ENCODE measurements at places on chromosomes 3 and 15.

- DNase-seq, result no peak
Measured at GRCh38 chr15:49706805-49707204, 86.0 kb downstream of the DTWD1 start.

GRCh38 chr3:134829721-134830120 lies 34.7 kb downstream of the EPHB1 start:
- no peak for DNase-seq

DNA sequence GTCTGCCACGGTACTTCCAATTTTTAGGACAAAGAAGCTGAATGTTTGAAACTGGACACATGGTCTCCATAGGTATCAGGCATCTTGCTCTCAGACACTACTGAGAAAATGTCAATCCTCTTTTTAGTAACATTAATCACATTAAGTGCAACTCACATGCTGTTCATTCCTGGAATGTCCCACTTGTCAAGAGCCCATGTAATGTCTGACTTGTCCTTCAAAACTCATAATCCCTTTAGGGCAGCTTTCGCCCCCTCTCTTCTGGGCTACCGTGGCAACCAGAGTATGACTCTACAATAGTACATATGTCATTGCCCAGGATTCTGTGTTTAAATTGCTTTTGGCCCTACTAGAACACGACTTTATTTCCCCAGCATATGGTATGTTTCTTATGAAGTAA lies 12.3 kb downstream of the NUDT16 start:
- DNase-seq, result no peak

- no peak for DNase-seq
Measured at GRCh38 chr15:84914351-84914750, 29.9 kb downstream of the SLC28A1 start.

DNA sequence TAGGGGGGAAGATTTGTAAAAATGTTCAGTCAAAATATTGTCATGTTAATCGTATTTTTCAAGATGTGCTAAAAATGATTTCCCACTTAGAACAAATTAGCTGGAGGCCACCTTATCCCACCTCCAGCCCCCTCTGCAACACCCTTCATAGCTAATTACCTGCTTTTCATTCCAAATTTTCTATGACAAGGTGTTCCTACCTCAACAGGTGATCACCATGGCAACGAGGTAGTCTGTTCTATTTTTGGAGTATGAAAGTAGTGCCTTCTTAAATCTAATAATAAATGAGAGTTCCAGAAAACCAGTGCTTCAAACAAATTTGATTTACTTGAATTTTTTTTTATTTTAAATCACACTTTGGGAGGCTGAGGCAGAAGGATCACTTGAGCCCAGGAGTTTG lies 149.8 kb downstream of the FNDC3B start:
- DNase-seq, result no peak

- no peak for DNase-seq
Measured at GRCh38 chr3:80366808-80367548, 599.2 kb upstream of the ROBO1 start.

- no peak for DNase-seq
Measured at GRCh38 chr3:112338727-112339056, 5.7 kb downstream of the CD200 start.

DNA sequence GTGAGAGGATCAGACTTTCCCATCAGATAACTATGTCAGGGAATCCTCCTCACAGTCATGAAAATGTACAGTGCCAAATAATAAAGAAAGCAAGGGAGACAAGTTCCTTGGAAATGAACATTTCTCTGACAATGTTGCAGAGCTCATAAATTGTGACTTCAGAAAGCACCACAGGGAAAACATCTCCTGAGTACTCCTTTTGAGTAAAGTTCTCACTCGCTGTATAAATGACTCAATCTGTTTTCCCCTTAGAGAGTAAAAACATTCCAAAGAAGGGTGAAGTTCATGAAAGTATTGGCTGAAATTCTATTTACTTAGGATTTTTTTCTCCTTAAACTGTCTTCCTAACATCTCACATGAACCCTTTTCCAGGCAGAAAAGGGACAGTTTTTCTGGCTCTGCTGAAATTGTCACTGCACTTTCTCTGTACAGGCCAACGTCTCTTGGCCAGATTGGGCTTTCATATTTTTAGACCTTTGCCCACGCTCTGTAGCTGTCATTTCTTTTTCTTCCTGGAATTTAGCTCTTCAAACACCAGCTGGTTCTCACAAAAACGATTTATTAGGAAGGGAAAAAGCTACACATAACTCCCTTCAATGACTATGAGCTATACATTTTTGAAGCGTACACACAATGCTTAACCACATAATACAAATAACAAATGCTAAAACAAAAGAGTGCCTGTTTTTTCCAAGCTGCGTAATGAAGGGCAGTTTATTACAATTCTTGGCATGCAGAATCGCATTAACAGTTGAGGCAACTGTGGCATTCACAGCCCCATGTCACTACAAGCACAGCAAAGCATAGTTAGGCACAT lies 216.1 kb downstream of the ATP8B4 start:
- DNase-seq, result no peak

GRCh38 chr3:182618085-182618732 lies 175.1 kb upstream of the ATP11B start:
- DNase-seq, result no peak

DNA sequence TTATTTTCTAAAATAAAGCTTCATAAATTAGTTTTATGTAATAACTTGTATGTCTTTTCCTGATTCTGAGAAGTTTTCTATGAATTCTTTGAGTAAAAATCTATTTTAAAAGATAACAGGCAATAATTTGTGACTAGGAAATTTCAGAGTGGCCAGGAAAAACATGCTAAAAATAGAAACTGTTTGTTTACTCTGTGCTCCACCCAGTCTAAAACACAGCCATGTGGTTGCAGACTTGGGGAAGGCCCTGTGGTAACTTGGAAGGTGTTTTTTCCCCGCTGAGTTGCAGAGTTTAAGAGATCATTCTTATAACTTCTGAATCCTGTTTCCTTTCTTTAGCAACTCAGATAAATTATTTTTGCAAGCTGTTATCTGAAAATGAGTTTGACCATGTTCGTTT lies 21.9 kb downstream of the PLCL2 start:
- DNase-seq, result no peak

DNA sequence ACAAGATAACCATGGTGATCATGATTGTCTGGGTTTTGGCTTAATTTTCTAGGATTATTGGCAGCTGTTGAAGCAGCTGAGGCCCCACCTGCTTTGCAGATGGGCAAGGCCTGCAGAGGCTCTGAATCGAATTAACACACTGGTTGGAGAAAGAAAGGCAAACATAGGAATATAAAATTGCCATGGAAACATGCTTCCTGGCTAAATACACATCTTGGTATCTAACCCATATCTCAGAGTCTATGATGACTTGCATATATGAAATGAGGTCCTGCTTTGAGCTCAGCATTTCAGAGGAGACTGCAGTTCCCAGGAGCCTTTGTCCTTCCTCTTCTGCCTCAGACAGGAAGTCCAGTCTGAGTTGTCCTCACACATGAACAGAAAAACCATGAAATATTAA lies 24.3 kb upstream of the SV2B start:
- DNase-seq, result no peak

DNA sequence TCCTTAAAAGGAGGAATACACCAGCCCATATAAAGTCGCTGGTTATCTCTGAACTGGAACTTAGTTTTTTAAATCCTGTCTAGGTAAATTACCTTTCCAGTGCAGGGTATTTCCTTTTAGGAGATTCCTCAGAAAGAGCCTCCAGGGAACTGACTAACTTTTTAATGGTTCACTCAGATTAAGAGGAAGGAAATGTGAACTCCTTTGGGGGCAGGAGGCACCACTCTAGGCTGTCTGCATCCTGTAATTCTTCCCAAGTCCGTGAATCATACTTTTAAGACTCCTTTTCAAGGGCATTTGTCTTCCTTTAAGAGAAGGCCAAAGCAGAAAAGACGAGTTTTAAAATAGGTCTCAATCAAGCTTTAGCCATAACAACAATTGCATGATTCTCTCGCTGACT lies 871.2 kb upstream of the NR2F2 start:
- no peak for DNase-seq

DNA sequence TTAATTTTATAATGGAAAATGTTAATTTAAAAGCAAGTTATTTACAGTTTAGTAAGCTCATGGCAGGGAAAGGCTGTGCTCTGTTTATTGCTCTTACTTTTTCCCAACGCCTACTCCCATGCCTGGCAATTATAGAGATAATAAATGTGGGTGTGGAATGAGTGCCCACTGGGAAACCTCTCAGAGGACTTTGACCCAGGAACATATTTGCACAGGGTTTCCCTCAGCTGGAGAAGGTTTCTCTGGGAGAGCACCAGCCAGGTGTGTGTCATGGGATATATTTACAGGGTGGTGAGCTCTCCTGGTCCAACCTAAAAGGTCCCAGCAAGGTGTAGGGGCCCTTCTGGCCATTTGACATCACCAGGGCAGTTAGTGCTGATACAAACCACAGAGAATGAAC lies 27.9 kb downstream of the ZNF710 start:
- DNase-seq, result no peak

DNA sequence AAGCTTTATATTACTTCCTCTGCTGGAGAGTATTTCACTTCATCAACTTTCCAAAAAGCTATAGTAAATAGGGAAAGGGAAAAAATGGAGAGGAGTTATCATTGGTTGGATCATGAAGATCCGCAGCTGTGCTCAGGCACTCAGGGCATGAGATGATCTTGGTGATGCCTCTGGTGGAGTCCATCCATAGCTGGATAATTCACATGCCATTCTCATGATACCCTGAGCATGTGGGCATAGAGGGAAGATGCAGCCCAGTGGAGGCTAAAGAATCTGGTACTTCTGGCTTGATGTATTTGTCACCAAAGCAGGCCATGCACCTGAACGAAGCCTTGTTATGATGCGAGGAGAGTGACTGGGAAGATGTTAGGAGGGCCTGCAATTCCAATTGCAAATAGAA lies 150.2 kb downstream of the CHST2 start:
- no peak for DNase-seq

DNA sequence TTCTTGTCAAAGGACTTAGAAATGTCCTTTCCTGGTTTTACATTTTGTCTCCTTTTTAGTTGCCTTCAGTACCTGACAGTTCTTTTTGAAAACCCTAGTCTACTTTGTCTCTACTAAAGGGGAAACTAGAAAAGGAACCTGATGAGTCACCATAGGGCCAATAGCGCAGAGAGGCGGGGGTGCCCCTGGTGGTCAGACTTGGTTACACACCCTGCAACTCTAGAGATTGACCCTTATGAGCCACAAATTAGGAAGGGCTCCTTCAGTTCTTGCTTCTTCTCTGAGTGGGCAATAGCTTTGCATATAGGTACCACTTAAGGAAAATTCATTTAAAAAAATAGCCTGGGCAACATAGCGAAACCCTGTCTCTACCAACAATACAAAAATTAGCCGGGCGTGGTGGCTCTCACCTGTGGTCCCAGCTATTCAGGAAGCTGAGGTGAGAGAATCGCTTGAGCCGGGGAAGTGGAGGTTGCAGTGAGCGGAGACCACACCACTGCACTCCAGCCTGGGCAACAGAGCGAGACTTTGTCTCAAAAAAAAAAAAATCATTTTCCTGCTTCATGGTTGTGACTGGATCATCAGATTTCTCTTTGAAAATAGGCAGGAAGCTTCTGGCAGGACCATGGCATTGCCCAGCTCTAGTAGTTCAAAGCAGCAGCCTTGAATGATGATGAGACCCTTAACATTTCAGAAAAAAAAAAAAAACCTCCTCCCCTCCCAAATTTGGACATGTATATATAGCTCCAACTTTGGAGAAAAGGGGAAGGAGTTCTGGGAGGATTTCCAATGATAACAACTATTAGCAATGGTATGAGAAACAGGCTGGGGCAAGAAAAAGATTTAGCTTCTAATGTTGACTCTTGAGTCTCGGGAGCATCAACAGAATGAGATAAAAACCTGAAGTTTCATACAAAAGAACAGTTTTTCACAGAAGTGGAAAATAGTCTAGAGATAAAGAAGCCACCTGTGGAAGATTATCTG lies 45.2 kb upstream of the RASA2 start:
- DNase-seq, result peak; percentile 50

DNA sequence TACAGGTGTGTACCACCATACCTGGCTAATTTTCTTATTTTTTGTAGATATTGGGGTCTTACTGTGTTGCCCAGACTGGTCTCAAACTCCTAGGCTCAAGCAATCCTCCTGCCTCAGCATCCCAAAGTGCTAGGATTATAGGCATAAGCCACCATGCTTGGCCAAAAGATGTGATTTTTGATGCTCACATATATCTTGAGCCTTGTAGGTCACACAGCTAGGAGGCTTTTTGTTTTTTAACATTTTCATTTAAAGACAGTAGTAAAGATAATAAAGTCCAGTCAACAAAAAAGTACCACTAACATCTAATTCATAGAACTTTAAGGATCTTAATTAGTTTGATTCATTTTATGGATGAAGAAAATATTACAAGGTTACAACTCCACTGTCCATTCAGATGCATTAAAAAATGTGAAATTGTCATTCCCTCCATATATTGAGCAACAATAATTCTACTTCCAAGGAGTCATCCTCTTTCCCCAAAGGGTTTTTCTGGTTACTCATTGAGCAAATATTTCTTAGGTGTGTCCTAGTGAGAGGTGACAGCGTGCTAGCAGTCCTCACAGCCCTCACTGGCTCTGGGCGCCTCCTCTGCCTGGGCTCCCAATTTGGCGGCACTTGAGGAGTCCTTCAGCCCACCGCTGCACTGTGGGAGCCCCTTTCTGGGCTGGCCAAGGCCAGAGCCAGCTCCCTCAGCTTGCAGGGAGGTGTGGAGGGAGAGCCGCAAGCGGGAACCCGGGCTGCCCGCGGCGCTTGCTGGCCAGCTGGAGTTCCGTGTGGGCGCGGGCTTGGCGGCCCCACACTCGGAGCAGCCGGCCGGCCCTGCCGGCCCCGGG lies 8.3 kb upstream of the TASOR start:
- no peak for DNase-seq

DNA sequence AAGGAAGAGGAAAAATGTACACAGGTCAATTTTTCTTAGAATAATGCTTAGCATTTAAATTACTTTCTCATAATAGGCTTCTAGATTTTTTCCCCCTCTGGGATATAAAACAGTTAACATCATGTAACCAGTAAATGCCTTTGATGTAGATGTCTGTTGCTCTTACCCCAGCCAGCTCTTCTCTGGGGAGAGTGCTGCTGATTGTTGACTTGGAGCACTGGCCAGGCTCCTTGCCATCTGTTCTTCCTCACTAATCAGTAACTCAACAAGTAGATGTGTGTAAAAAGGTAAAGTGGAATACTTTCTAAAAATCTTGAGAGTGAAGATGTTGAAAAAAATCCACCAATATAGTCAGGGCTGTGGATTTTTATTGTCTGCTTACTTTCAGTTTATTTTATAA lies 42.2 kb downstream of the RIOX2 start:
- no peak for DNase-seq

Measured in GM12892 (cell line).